GM04504 (cell line): ENCODE measurements at places on chromosomes 3 and 15.

GRCh38 chr15:67198157-67198754 lies 56.2 kb downstream of the AAGAB start:
- DNase-seq: no peak

DNA sequence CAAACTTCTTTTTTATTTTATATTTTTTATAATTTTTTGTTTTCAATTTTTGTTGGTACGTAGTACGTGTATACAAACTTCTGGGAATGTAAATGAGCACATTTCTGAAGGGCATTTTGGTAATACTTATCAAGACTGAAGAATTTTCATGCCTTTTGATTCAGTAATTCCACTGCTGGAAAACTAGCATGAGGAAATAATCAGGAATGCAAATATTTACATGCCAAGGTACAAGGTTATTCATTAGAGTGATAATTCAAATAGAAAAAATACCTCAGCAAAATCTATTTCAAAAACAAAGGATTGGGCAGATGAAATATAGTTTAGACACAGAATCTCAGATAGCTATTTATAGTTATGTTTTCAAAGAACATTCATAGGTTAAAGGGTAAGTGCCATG lies 128.7 kb downstream of the DMXL2 start:
- no peak for DNase-seq

- no peak for DNase-seq
Observed at GRCh38 chr3:151599103-151599672, 134.5 kb upstream of the AADACL2 start.

- no peak for DNase-seq
Observed at GRCh38 chr15:85532689-85533088, 152.3 kb downstream of the AKAP13 start.

DNA sequence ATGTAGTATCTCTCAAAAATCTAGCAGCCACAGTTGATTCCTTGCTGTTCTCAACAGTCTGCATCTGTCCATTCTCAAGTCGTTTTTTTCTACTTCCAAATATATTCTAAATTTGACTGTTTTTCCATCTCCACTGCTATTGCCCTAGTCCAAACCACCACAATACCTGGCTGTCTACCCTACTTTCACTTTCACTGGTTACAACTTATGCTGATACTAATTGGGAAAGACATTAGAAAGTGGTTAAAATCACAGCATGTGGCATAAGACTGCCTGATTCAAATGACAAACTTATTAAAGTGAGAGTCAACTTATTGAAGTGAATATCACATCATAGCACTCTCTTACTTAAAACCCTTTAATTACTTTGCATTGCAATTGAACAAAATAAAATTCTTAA lies 72.6 kb downstream of the CHST2 start:
- DNase-seq: no peak

DNA sequence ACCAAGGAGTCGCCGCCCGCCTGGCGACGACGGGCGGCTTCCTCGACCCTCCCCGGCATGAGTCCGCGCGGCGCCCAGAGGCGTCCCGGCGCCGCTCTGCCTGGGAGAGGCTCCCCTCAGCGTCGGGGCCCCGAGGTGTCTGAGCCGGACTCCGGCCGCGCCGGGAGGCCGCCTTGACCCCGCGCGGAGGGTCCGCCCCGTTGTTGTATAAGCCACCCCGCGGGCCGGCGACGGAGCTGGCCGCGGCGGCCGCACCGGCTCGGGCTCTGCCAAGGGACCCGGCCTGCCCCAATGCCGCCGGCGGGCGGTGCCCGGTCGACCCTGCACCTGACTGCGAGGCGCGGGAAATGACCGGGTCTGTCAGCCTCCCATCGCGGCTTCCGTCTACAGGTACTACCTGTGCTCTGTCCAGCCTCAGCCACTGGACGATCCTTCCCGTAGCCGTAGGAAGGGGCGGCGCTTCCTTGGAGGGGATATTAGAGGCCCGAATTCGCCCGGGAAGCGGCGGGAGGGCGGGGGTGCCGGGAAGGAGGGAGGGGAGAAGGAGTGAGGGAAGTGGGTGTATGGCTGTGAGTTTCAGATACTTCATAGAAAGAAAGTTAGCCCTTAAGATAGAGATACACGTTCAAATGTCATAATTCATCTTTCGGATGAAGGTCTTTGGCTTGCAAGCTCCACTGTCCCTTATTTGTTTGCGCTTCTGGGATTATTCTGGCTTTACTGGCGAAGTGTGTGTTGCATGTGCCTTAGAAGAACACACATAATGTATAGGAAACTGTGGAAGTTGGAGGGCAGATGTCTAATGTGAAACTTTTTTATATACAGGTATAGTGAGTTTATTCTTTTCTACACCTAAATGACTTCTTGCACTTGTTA lies 620 bp downstream of the ABHD5 start:
- no peak for DNase-seq

- no peak for DNase-seq
Observed at GRCh38 chr15:65954289-65954741, 85.0 kb downstream of the RAB11A start.

DNA sequence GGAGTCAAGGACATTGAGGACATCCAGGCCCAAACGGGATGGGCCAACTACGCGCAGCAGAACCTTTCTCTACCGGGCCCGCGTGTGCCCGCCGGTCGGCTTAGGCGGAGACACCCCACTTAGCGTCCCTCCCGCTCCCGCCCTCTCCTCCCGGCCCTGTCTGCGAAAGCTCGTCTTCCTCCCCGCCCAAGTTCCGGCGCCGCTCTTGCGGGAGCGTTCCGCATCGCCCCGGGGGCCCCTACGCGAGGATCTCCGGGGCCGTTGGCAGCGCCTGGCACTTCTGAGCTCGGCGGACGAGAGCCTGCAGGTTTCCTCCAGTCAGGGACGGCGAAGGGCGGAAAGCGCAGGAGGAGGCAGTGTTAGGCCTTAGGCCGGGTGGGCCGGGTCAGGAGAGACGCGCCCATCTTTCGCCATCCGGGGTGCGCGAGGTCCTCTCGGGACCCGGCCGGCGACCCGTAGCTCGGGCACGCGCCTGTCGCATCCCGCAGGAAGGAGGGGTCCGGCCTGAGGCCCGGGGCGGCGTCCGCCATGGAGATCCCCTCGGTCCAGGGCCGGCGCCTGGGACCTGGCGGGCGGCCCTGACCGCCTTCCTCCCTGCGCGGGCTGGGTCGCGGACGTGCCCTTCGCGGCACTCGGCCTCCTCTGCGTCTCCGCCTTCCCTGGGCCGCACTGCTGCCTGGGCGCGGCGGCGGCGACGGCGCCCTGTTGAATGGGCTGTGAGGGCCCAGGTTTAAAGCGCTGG lies at the start of gene FEM1B:
Gene FEM1B, plus strand, starts transcription at position 143 of the 742 bp plus-strand sequence. CDS start 673 bp downstream, outside the sequence.
- DNase-seq: peak; percentile 83

- no peak for DNase-seq
Observed at GRCh38 chr3:76065964-76066363, 280.6 kb upstream of the ZNF717 start.

GRCh38 chr3:6640907-6641306 lies 220.0 kb upstream of the GRM7 start:
- DNase-seq: no peak

- DNase-seq: no peak
Observed at GRCh38 chr3:71784914-71785531, at the start of gene PROK2. Gene PROK2 (minus strand): TSS chr3:71785148. CDS start chr3:71785052, 96 bp downstream.
